ENCODE measurements at places on chromosomes 2 and 18.

DNA sequence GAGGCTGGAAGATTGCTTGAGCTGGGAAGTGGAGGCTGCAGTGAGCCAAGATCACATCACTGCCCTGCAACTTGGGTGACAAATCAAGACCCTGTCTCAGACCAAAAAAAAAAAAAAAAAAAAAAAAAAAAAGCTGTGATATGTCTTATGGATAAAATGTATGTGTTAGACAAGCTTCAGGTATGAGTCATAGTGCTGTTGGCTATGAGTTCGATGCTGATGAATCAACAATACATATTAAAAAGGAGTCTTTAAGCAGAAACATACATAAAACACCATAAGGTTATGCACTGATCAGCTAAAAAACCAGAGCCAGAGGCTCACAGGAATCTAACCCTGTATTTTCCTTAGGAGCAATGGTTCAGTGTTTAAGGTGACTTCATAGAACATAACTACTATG, 332.3 kb downstream of the NCKAP5 start:
- no peak for DNase-seq

DNA sequence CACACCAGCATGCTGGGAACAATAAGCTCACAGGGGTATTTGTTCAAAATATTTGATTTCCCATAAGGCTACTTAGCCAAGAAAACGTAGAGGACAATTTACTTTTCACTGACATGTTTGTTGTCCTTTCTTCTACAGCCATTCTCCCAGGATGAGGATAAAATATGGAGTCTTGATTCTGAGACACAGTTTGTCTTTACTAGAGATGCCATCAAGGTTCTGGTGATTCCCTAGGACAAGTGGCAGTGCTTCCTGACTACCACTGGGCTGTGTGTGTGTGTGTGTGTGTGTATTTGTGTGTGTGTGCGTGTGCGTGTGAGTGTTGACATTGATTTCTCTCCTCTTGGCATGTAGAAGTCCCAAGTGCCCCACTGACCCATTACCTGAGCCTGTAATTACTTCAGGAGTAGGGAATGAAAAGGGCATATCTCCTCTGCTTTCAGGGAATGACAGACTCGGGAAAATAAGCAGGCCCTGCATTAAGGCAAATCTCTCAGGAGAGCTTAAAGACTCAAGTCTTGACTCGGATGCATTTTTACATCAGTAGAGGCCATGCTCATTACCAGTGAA, 761.6 kb downstream of the DCC start:
- DNase-seq, result no peak

DNA sequence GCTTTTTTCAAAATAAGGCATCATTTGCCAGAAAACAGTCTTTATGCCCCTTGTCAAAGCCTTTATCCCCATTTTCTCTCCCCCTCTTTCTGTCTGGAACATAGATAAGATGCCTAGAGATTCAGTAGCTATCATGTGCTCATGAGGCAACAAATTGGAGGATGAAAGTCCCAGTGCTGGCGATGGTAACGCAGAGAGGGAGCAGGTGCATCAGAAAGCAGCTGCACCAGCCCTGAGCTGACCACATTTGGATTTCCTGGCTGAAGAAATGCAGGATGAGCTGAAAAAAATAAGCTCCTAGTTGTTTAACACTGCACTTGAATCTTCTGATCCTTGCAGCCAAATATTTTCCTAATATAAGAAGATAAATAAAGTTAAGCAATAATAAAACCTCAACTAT, 48.0 kb downstream of the LOXHD1 start:
- DNase-seq, result no peak

DNA sequence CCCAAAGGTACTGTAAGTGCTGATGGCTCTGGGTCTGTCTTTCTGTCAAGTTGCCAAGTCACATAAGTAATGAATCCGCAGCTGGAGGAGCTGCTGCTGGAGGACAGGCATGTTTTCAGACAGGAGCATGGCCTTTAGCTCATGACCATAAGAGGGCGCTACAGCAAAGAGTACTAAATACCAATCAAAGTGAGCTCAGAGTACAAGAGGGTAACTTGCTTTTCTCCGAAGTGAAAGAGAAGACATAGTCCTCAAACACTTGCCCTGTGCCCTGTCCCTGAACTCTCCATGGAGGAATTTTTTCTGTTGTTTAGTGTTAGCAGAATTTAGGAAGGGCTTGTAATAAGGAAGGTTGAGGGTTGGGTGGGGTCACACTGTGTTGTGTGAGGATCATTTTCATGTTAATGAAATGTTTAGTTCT, 58.0 kb upstream of the EML6 start:
- peak; percentile 21 for DNase-seq

GRCh38 chr18:45860971-45861370, 35.5 kb downstream of the SIGLEC15 start:
- DNase-seq, result no peak

DNA sequence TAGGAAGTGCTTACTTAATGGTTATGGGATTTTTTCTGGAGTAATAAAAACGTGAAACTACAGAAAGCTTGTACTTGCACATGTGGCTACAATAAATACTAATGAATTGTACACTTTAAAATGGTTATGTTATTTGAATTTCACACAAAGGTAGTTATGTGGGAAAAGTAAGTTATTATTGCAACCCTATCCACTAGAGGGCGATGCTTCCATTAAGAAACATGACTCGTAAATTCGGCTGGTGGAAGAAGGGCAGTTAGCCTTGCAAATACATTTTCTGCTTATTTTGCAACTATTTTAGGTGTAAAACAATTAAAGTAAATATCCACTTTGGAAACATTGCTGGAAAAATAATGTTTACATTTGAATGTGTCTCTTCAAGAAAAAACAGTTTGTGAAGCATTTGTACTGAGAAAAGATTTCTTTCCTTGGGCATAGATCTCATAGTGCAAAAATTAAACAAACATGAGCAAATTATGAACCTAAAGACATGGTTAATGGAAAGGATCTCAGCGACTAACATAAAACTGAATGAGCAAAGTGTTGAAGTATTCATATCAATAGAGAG, 68.1 kb upstream of the CSRNP3 start:
- DNase-seq, result peak; percentile 26

- DNase-seq, result no peak
Measured at GRCh38 chr2:24512404-24512803, 21.4 kb downstream of the NCOA1 start.

GRCh38 chr2:148493822-148494563, 150.6 kb upstream of the EPC2 start:
- DNase-seq, result no peak

DNA sequence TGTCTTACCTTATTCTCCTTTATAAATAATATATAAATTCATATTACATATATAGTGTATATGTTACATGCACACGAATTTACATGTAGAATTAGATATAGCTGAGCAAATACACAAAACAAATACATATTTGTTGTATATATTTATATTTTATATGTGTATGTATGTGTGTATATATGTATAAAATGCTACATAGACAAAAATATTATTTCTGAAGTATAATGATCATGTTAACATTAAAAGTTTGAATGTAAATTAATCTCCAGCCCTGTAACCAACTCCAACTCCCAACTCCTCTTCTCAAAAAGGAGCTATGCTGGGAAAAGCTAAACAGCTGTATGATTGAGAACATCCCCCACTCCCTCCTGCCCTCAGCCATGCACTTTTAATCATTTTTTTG, 42.7 kb upstream of the RND3 start:
- DNase-seq, result no peak

GRCh38 chr2:23662466-23662865, 264.5 kb downstream of the ATAD2B start:
- no peak for DNase-seq

DNA sequence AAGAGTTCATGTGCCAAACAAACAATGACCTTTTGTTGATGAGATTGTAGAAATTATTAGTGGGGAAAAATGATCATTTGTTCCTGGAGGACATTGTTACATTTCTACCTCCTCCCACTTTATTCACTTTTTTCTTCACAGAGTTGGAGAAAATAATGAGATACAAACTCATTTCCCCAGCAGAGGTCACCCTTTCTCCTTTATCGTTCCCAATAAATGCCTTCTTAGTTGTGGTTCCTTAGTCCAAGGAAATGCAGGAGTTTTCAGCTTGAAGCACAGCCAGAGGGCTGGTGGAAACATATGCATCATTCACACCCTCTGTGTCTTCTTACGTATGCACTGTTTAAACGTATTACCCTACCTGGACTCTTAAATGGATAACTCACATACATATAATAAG, 108.8 kb downstream of the SLC4A3 start:
- DNase-seq, result no peak

GRCh38 chr2:79511320-79511951, 1.4 kb upstream of the CTNNA2 start:
- no peak for DNase-seq
